ENCODE measurements at places on chromosomes 5 and 9.

GRCh38 chr9:134461426-134461982, 135.2 kb downstream of the RXRA start:
- no peak for DNase-seq

DNA sequence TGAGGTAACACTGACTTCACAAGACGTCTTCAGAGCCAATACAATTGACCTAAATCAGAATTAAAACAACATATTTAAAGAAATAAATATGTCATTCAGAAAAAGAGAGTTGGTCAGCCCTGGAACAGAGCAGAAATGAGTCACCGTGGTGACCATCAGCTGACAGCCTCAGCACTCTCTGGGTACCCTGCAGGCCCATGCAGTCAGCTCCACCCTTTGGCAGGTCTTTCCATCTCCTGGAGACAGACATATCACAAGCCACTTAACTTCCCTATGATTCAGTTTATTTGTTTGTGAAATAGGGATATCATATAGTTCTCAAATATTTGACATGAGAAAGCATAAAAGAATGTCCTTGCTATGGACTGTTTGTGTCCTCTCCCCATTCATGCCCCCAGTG, 151.6 kb upstream of the MEF2C start:
- DNase-seq, result no peak

DNA sequence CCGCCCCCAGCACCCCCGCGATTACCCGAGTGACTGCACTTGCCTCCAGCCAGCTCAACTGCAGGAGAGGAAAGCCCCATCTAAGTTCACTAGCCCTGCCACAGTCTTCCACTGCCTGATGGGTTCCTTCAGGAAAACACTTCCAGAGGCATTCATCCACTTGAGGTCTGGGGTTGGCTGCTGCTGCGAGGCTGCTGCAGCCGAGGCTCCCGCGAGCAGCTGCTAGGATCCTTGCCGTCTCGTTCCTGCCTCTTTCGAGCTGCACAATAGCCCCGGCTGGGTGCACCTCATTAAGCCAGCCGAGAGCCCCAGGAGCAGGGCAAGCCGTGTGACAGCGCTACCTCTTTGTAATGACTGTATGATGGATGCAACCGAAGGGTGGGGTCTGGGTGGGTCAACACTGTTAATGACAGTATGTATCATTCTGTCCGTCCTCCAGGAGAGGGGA, 24.2 kb upstream of the ELAVL2 start:
- no peak for DNase-seq

- no peak for DNase-seq
Observed at GRCh38 chr5:7405277-7405676, 9.3 kb downstream of the ADCY2 start.

GRCh38 chr5:56508249-56508648, 275.1 kb upstream of the ANKRD55 start:
- no peak for DNase-seq

- peak; percentile 41 for DNase-seq
Observed at GRCh38 chr9:37430841-37431597, 8.5 kb downstream of the GRHPR start.

DNA sequence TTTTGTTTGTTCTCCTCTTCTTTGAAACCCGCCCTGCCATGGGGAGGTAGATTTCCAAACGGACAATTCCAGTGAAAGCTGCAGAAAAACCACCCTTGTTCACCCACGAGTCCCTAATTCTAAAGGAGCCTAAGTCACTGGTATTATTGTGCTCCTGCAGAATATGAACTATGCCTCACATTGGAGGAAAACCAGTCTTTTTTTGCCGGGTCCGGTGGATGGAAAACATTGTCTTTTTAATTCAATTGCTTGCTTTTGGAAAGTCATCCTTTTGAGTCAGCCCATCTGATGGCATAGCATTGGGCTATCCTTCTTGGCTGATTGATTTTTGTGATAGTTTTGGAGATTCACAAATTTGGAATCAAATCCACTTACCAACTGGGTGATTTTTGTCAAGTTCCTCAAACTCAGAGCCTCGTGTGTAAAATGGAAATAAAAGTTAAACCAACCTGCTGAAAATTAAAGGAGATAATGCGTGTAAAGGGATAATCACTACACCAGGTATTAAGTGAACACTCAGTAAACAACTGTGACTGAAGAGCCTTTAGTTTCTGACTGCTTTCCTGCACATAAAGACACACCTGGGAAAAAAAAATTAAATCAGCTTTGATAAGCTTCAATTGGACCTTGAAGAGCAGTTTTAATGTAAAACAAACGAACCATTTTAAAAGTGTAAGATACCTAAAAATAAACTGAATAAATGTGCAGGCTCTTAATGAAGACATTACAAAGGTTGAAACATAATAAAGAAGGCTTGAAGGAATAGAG, 780 bp upstream of the CCNJL start:
- no peak for DNase-seq

DNA sequence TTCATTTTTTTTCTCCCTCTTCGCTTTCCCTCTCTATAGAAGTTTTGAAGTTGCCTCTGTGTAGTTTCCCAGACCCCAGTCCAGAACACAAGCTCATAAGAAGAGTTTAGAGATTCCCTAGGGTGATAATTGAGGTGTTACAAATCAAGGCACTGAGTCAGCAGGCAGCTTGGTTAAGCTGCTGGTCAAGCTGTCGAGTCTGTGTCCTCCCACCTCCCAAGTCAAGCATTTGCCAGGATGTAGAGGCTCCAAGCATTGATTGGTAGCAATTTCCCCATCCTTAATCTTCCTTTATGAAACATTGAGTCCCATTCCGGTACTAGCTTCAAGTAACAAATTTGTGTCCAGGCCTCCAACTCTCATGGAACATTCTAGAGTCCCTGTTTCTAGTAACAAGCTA, 47.5 kb upstream of the SLC1A1 start:
- DNase-seq, result no peak

GRCh38 chr9:84851935-84852585, 182.5 kb downstream of the NTRK2 start:
- no peak for DNase-seq

GRCh38 chr5:168086746-168087145, 204.7 kb upstream of the WWC1 start:
- no peak for DNase-seq

GRCh38 chr9:82467436-82467835, 478.9 kb downstream of the SPATA31D1 start:
- no peak for DNase-seq

DNA sequence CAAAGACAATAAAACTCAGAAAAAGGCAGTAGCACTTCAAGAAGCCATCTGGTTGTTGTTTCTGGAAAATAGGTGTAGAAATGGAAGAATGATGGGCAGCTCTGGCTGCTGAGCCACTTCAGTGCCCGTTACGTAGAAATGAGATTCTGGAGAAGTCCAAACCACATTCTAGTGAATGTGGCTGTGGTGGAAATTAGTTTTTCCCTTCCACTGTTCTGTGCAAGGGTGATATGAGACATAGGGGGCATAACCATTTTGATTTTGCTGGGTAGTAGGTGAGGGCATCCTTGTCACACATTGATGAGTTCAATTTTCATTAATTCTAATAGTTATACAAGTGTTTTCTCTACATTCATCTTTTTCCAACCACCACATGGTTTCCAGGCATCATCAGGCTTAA, 275.1 kb downstream of the MCTP1 start:
- DNase-seq, result no peak

- DNase-seq, result no peak
Observed at GRCh38 chr5:115214541-115214940, 44.8 kb upstream of the TRIM36 start.

DNA sequence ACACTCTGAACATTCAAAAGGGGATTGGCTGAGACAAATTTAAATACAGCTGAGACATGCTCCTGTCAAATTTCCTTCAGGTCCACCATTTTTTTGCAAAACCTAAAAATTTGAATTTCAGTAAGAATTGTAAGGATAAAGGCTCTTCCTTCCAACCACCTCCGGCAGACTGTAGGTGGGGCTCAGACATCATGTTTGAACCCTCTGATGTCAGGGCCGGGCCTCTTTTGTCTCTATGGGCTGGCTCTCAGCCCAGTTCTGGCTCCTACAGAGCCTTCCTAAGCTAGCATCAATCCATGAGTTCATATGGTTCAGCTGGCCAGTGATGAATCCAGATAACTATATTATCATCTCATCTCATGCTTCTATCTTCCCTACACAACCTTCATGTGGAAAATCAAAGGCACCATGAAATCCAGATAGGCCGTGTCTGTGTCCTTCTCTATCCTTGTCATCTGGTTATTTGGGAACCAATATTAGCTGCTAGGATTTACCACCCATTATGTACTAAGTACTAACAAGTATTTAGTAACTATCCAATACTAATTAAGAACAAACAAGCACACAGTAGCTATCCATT, 44.2 kb downstream of the NIPSNAP3B start:
- peak; percentile 42 for DNase-seq

DNA sequence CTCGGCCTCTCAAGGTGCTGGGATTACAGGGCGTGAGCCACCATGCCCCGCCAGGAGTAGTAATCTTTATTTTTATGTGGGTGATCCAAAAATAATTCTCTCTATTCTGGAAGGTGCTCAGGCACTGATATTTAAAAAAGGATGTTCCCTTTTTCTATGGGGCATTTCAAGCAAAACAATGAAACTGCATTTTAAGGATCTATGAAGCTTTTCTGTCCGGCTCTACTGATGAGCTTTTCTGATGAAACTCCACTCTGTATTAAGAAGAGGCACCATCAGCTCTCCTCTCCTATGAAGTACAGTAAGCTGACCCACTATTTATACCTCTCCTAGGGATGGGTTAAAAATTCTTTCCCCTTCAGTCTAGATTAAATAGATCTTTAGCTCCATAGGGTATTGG, 7.4 kb downstream of the ADAM19 start:
- DNase-seq, result no peak

DNA sequence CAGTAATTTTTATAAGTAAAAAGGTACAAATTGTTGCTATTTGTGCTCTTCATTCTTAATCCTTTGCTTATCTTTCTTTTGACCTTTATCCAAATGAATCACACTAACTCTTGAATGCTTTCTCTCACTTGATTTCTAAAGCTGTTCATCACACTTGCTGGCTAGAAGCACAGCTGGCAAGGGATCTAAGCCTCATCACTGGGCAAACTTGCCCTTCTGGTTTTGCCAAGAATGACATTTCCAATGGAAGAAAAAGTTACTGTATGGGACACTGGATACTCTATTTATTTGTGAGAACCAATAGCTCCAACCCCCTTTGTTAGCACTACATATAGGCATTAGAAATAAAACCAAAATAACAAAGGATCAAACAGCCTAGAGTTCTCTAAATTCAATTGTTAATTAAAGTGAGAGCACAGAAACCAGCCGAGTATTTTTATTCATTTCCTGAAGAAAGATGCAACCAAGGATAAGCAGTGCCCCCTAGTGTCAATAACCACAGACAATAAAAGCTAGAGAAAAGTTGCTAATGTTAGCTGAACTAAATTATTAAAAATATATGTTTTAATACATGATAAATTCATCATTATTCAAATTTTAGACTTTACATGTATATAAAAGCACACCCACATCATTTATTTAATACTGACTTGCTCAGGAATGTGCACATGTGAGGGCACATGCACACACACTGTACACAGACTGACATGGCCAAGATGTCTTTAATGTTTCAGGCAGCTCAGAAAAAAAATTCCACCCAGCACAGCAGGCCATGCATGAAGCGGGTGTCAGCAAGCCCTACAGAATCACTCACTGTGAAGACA, 59.8 kb upstream of the POU5F2 start:
- peak; percentile 81 for DNase-seq

DNA sequence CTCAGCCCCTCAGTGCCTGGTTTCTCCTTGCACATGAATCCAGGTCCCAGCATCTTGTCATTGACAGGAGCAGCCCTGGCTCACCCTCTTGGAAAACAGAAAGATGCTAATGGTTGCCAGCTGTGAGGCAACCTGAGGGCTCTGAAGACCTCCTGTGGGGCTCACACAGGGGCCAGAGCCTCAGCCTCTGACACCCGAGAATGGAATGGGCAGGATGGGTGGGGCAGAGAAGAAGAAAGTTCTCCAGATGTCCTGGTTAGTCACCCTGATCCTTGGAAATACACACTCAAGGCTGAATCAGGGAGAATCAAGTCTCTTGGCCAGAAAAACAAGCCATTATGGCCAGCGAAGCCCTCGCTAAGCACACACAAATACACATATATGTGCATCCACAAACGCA, 32.3 kb upstream of the SPATA31E1 start:
- DNase-seq, result no peak

DNA sequence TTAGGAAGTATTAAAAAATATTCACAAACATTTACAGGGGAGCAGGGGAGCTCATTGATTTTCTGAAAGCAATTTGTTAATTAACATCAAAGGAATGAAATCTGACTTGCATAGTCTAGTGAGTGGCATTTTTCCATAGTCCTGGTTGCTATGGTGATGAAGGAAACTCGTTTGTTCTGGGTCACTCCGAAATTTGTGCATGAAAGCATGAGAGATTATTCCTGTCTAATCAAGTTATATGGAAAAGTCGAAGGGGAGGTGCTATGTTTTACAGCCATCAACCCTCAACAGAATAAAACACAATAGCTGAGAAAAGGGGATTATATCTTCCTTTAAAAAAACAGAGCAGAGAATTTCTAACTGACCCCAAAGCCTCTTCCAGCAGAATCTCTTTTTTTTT, 1495.7 kb upstream of the WWC1 start:
- no peak for DNase-seq

DNA sequence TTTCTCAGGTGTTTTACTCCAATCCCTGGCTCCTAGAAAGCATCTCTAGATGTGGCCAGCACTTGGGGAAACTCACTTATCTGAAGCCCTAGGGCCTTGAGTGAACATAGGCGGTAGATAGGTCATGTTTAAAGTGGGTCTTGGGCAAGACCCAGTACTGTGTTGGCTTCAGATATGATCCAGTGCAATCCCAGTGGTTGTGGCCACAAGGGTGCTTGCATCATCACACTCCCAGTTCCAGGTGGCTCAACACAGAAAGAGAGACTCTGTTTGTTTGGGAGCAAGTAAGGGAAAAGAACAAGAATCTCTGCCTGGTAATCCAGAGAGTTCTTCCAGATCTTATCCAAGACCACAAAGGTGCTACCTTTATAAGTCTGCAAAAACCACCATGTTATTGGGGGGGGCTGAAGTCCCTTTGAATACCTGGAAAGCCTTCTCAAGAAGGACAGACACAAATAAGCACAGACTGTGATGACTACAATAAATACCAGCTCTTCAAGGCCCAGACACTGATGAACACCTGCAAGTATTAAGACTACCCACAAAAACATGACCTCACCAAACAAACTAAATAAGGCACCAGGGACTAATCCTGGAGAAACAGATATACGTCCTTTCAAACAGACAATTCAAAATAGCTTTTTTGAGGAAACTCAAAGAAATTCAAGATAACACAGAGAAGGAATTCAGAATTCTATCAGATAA, 114.7 kb downstream of the LURAP1L start:
- DNase-seq, result no peak

- no peak for DNase-seq
Observed at GRCh38 chr5:135012033-135012588, 21.9 kb downstream of the PITX1 start.

- no peak for DNase-seq
Observed at GRCh38 chr5:169162407-169162806, 138.5 kb downstream of the SLIT3 start.

All from hematopoietic multipotent progenitor cell treated with erythropoietin and hydrocortisone succinate and interleukin-3 and kit ligand, for 6 days (in vitro differentiated cells).